Neural progenitor cell (in vitro differentiated cells): ENCODE measurements at places on chromosomes 7 and 10. TPM values are rescaled to one million over a fixed set of nuclear protein-coding genes. Genes with fewer than 3 reads are reported as not detected.

Gene EGR2
- 5.0 and 6.5 TPM in 2 replicates for total RNA-seq

Gene LIPN
- total RNA-seq = not detected in 2 replicates

GRCh38 chr7:152867502-152867874 is 107.9 kb downstream of the ACTR3B start:
- DNase-seq = no peak

GRCh38 chr10:118955531-118955930 is 74.0 kb upstream of the NANOS1 start:
- DNase-seq = peak; percentile 7

Gene LIPJ
- total RNA-seq = 0.06 and 0.39 TPM in 2 replicates

Gene ARMC3
- total RNA-seq = 0.46 and 14.6 TPM in 2 replicates
